Stimulated activated CD4-positive, alpha-beta T cell treated with anti-CD3 and anti-CD28 coated beads, Interleukin-15, amount 100 ng/mL, for 1 hour (primary cell): ENCODE measurements at places on chromosomes 12 and 14.
A peak's percentile ranks its signal among the peaks of the same experiment; 100 is the strongest.

GRCh38 chr12:7601406-7601805 lies 64.3 kb downstream of the APOBEC1 start:
- no peak for DNase-seq

DNA sequence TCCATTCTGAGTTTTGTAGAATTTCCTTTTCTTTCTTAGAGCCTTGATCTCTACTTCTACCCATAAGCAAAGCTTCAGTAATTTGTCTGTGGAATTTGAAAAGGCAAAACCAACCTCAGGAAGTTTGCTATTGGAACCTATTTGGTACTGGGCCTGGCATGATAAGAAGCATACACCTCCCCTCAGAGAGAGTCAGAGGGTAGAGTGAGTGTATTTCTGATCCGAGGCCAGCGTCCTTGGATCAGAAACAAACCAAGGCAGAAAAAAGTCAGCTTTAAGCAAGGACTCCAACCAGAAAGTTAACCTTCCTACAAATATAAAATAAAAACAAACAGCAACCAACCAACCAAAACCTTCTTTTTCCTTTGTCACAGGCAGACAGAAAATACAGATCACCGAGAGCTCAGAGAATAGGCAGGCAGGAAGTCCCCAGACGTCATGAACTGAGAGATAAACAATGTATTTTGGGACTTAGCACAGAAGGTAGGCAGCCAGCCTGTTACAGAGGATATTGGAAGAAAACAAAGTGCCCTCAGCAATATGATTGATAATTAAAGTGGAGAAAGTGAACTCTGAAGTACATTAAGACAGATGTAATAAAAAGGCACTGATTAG lies 141.5 kb downstream of the NEDD1 start:
- no peak for DNase-seq

DNA sequence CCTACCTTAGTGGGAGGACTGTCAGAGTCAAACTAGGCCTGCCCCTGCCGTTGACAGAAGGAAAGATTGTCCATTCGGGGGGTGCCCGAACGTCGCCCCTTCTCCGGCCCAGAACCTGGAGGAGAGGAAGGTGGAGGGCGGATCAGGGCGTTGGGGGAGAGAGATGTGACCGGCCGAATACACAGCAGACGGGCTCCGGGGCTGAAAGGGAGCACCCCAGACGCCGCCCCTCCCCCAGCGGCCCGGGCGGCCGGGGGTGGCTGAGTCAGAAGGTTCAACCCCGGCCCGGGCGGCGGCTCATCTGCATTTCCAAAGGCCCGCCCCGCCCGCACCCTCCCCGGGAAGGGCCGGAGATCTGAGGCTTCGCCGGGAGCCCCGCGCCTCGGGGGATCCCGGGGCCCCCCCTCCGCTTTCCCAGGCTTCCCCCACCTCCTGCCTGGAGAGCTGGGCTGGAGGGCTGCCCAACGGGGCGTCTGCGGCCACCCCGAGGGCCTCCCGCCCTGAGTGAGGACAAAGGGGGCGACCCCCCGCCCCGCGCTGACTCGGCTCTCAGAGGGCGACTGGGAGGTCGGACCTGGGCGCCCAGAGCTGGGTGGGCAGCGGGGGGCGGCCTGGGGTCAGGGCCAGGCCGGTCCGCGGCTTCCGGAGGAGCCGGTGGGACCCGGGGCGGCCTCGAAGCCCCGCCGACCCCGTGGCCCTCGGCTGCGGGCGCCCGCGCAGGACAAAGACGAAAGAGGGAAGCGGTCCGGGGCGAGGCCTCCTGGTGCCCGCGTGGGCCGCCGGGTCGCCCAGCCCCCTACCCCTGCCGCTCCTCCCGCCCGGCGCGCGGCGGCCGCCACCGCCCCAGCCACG lies 3.7 kb upstream of the SETD1B start:
- DNase-seq = peak; percentile 81

DNA sequence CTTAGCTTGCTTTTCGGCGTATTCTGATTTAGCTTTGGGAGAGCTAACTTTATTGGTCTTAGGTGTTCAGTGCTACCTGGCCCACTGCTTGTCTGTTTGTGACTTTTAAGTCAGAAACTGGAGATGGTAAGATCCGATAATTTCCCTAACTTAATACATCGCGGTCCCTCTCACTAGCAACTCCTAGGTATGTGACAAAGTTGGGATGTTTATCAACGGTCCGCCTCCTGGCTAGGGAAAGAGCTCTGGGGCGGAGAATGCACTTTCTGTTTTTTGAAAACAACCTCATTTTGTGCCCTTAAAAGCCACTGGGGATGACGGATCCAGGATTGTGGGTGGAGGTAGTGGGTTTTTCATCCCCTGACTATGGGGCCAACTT lies 1.2 kb downstream of the CDKN1B start:
- DNase-seq = no peak

DNA sequence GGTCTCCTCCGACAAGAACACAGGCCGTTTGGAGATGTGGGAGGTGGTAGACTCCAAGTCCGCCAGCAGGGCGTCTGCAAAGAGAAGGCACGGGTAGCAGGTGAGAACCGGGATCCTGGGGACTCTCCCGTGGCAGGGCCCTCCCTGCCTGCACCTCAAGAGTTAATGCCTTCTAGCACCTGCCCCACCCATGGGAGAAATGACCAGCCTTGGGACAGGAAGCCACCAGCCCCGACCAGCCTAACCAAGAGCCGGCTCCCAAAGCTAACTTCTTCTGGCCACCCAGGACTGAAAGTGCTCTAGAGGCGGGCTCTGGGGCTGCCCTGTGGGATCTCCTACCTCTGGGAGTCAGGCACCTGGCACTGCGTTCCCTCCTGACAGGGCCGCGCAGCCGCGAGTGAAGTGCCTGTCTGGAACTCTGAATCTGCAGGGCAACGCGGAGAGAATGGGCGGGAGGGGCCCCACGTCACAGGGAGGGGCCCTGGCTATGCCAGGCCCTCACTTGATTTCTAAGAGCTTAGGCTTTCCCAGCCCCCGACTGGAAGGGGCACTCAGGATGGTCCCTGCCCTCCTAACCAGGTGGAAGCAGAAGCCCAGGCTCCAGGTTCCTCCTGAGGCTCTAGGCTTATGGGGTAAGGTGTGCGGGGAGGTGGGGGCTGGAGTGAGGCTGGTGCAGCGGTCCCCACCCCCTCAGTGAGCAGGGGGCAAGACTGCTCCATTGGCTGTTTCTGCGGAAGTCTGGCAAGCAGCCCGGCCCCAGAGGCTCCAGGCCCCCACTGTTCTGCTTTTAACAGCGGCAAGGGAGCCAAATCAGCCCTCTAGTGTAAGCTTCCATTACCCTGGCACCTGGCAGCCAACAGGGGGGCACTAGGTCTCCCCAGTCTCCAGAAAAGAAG lies 23.6 kb upstream of the RPLP0 start:
- no peak for DNase-seq

- DNase-seq = no peak
Measured at GRCh38 chr12:12960639-12961209, 8.8 kb upstream of the GPRC5D start.

GRCh38 chr12:76784600-76785051 lies 20.7 kb downstream of the ZDHHC17 start:
- DNase-seq = no peak
